ENCODE measurements at places on chromosomes 4 and X.
A peak's percentile ranks its signal among the peaks of the same experiment; 100 is the strongest.

DNA sequence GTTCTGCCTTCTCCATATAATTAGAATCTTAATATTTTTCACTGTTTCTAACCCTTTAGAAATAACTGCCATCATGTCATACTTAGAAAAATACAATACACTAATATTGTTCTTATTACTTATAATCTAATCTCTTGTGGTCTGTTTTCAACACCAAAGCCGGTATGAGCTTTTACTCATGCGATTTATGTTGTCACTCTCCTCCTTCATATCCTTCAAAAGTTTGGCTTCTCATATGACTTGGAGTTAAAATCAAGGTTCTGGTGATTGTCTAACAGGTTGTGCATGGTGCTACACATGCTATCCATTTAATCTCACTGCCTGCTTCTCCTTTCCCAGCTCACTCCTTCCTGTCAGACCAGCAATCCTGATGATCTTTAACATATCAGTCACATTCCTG lies 1392.9 kb downstream of the ARAP2 start:
- H3K36me3 ChIP-seq, result no peaks in the 10 kb centered on the region
- DNase-seq, result no peak
- H3K27me3 ChIP-seq, result no peaks in the 10 kb centered on the region
- no peak overlapping the region for H3K27ac ChIP-seq

GRCh38 chr4:107630185-107630705 lies 89.8 kb downstream of the PAPSS1 start:
- H3K4me1 ChIP-seq, result no peaks in the 10 kb centered on the region
- DNase-seq, result no peak
- no peaks in the 10 kb centered on the region for H3K36me3 ChIP-seq
- H3K27me3 ChIP-seq, result no peaks in the 10 kb centered on the region
- H3K4me3 ChIP-seq, result no peak overlapping the region
- H3K27ac ChIP-seq, result no peak overlapping the region

DNA sequence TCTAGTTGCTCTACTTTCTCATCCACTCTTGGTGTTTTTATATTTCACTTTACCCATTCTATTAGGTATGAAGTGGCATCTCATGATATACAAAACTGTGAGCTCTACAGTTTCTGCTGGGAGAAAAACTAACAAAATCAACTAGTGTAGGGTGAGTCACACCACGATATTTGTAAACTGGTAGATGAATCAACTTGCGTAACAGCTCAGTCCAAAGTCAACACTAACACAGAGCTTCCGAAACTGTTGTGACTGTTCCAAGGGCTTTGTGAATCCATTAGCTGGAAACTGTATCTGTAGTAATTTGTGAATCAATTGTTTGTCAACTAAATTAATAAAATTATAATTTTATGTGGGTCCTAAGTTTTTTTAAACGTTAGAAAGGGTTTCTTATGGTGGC lies 119.8 kb upstream of the TSPAN5 start:
- H3K27ac ChIP-seq, result no peak overlapping the region
- H3K36me3 ChIP-seq, result no peaks in the 10 kb centered on the region
- H3K27me3 ChIP-seq, result no peaks in the 10 kb centered on the region
- H3K4me3 ChIP-seq, result no peak overlapping the region
- no peak for DNase-seq
- no peaks in the 10 kb centered on the region for H3K4me1 ChIP-seq

- H3K27ac ChIP-seq, result no peak overlapping the region
- no peaks in the 10 kb centered on the region for H3K4me1 ChIP-seq
- no peaks in the 10 kb centered on the region for H3K27me3 ChIP-seq
- no peak for DNase-seq
Measured at GRCh38 chr4:82458729-82459128, 28.3 kb downstream of the ENOPH1 start.

DNA sequence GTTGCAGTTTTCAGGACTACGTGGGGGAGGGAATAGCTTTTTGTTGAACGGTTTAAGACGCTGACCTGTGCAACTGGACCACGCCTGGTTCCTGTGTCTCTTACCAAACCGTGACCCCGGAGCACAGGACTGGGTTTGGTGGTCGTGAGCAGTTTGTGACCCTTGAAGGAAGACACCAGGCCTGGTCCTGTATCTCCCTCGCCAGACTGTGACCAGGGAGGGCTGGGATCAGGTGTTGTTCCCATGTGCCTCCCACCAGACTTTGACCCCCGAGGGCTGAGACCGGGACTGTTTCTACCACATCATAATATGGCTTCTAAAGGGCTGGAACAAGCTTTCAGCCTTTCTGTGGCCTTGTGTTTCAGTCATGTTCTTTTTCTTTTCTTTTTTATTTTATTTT lies 683 bp downstream of the EBP start:
- no peak for DNase-seq
- no peaks in the 10 kb centered on the region for H3K36me3 ChIP-seq
- H3K27ac ChIP-seq, result peak overlapping the region; percentile 73
- no peaks in the 10 kb centered on the region for H3K4me1 ChIP-seq

DNA sequence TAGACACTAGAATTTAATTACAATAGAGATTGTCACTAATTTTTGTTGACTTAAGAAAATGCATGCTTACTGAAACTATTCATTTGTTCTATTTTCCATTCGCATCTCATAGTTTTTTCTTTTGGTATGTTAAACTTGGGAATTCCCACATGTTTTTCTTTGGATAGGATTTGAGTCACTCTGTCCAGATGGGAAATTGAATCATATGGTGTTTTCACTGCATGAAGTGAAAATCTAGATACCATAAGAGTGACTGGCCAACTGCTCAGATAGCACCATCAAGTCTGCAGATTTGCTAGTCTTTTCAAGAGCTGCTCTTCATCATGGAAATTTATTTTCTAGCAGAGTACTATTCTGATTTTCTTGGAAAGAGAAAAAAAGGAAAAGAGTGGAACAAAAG lies 172.6 kb downstream of the FAM47B start:
- H3K27me3 ChIP-seq, result no peaks in the 10 kb centered on the region
- no peaks in the 10 kb centered on the region for H3K36me3 ChIP-seq
- no peak overlapping the region for H3K4me3 ChIP-seq

All from mesendoderm (in vitro differentiated cells).